Central memory CD4-positive, alpha-beta T cell (primary cell): ENCODE measurements at places on chromosomes 5 and 9.
A peak's percentile ranks its signal among the peaks of the same experiment; 100 is the strongest.

DNA sequence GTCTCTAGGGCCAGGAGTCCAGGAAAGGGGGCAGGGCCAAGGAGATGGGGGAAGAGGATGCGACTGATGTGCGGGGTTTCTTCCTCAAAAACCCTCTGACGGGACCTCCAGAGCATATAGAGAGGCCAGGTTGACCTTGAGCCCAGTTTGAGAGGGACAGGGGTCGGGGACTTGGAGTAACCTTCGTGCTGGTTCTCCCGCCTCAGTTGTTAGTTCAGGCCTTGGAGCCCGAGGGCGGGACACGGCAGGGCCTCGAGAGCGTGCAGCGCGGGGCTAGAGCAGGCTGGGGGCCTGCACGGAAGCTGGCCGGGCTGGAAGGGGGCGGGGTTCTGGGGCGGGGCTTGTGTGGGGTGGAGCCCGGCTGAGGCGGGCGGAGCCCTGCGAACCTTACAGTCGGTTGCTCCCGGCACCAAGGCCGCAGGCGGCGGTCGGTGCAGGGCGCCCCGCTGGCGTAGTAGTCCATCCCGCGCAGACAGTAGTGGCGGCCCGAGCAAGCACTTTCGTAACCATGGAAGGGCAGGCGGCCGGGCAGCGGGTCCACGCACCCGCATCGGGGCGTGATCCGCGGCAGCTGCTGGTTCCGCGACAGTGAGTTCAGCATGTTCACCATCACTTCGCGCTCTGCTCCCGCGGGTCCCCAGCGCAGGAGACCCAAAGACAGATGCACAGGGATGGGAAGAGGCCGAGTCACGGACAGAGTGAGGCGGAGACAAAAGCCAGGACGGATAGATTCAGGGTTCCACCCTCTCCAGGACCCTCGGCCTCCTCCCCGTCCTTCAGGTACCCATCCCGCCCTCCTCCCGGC is 4.0 kb upstream of the MYORG start:
- DNase-seq, result peak; percentile 66

GRCh38 chr9:78967596-78968217 is 604.1 kb upstream of the TLE4 start:
- no peak for DNase-seq

GRCh38 chr9:125701351-125701750 is 5.7 kb downstream of the MAPKAP1 start:
- no peak for DNase-seq

GRCh38 chr5:101473483-101473882 is 570.4 kb upstream of the ST8SIA4 start:
- no peak for DNase-seq

DNA sequence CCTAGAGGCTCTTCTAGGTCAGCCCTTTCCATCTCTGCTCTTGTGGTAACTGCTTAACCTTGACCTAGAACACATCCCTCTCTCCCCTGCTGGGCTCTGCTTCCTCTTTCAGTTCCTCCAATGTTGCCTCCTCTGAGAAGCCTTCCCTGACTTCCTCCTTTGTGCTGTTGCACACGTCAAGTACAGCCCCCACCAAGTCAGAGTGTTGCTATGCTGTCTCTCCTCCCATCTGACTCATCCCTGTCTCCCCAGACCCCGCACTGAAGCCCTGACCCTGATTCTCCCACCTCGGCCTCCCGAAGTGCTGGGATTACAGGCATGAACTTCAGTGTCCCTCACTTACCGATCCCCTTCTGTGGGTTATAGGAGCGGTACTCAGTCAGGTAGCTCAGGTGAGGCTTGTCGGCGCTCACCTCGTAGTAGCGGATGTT is 10.4 kb upstream of the TRIM14 start:
- DNase-seq, result no peak
